Fibroblast of lung (primary cell): ENCODE measurements at places on chromosomes 13 and 19. TPM values are rescaled to one million over a fixed set of nuclear protein-coding genes. Genes with fewer than 3 reads are reported as not detected.

DNA sequence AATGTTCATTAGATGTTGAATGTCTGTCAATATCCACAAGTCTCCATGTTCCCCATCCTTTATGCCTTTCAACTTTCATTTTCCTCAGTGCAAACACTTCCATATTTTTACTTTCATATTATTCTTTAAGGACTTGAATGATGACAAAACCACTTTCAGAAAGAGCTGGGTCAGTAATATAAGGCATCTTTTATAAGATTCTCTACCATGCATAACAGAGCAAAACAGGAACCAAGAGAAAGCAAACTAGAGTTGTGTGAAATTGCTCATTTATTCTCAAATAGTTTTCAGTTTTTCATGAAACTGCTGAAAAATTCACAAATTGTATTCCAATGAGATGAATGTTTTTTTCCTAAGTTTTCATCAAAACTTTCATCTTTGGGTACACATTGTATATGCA is 1247.6 kb downstream of the PCDH17 start:
- DNase-seq, result no peak

DNA sequence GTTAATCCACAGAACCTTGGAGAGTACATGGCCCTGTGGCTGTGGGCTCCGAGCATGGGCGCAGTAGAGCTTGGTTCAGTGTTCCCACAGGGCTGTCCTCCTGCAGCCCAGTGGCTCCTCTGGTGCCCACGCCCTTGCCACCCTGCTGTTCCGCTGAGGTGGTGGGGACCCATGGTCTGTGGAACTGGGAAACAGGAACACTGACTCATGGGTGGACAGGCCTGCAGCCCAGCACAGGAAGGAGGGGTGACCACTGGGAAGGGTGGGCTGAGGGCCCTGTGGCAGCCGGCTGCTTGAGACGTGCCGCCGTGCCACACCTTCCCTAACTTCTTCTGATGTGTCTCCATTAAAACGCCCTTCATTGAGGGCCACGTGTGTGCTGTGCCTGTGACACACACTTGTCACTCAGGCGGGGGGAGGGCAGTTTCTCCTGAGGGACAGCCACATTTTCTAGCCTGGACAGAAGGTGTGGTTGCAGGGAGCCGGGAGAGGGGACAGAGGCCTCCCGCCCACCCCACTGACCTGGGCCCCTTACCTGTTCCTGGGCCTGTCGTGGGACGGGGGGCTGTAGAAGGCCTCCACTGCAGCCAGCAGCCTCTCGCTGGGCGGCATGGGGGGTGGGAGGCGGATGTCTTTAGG is 21.1 kb downstream of the CHERP start:
- no peak for DNase-seq

DNA sequence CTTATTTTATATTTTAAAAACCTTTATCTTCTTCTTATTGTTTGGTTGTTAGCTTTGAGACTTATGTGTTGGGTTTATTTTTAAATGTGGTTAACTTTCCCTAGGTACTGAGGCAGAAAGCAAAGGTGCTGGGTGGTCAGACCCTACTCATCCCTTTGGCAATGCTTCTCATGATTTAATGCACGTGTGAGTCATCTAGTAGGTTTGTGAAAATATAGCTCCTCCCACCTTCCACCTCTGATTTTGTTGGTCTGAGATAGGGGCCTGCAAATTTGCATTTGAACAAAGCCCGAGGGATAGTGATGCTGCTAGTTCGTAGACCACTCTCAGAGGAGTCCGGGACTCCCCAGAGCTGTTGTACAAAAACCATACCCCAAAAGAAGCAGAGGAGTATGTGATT is 771.3 kb upstream of the ARGLU1 start:
- DNase-seq, result peak; percentile 47

DNA sequence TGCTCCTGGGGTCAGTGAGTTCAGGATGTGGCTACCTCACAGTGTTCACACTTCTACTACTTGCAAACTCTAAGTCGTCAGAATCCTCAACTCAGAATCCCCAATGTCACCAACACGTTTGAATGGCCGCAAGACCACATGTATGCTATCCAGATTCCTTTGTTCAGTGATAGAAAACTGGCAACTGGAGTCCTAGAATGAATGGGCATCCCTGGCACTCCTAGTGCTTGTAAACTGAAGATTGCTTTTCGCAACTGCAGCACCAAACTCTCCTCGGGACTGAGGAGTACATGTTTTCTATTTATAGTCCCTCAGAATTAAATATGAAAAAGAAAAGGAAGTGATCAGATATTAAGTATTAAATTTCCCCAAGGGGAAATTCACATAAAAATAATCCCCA is 4.9 kb downstream of the SMAD9 start:
- DNase-seq, result no peak

DNA sequence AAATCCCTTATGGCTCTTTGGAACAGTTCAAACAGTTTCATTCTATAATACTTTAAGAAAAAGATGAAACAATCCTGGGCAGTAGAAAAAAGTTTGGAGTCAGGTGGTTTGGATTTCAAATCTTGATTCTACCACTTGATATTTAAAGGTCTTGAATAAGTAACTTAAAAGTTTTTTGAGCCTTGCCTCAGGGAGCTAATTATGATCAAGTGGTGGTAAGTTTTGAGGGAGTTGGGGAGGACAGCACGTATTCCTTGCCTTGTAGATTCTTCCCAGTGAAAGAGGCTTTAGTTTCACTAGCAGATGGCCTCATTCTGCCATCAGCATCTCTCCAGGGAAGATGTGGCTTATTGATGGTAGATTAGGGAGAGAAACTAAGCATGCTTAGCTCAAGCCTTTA is 168.4 kb upstream of the CSNK1A1L start:
- DNase-seq, result no peak

SLC17A7 gene
- 0.33 TPM in 1 of 2 replicates, not detected in the other for total RNA-seq

DNA sequence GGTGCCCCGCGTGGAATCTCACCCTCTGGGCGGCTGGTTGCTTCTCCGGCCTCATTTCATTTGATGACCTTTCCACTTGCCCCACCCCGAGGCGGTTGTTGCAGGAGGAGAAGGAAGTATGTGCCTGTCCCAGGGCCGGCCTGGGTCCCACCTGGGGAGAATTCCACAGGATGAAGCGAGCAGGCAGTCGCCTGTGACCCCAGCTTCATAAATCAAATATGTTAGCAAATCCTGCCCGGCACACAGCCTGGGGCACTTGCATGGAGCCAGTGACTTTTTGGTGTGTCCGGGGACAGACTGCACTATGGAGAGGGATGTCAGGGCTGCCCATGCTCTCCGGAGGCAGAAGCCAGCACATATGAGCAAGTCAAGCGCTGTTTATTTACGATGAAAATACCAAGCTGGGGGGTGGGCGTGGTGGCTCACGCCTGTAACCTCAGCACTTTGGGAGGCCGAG is 19.7 kb upstream of the ZBTB7A start:
- DNase-seq, result no peak

DNA sequence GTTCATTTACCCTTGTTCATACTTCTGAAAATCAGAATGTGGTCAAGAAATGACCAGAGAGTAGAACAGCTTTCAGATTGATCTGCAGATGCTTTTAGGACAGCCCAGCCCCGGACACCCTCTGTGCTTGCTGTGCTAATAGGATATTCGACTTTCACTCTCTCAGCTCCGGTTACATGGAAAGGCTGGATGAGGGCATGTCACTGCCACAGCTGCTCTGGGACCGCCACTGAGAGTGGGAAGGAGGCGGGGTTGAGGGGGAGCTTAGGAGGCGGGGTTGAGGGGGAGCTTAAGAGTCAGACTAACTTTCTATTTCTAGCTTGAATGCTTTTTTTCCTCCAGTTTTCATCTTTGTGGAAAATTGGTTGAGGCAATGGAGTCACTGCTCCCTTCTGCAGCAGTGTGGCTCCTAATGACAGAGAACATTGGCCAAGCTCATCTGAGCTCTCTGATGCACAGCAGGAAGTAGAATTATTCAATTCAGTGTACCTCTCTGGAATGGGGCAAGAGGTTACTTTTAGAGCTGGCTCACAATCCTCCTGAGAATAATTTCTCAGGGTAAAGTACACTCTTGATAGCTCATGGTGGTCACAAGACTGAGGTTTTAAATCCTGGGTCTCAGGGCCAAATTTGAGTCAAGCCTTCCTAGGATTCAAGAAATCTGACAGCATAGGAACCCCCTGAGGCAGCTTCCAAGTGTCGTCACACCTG is 74.6 kb upstream of the NPAS1 start:
- peak; percentile 66 for DNase-seq

SDHAF1 gene
- total RNA-seq, result 7.8 and 11.8 TPM in 2 replicates

DNA sequence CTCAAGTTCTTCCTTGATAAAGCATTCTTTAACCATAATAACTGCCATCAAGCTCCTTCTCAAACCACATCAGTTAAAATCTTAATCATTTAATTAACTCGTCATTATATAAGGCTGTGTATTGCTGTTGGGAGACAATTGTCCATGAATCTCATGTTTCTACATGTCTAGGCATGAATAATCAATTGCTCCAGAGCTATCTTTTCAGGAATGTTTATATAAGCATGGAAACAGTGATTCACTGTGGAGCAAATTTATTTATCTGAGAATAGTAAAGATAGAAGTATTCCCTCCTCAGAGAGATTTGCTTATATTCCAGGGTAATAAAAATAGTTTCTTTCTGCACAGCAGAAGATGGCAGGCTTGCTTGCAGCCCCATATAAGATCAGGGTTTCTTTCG is 71.1 kb downstream of the CBY2 start:
- DNase-seq, result peak; percentile 70

ATXN8OS gene
- not detected in 2 replicates for total RNA-seq

GRCh38 chr19:29336425-29336824 is 123.5 kb upstream of the UQCRFS1 start:
- DNase-seq, result no peak

DNA sequence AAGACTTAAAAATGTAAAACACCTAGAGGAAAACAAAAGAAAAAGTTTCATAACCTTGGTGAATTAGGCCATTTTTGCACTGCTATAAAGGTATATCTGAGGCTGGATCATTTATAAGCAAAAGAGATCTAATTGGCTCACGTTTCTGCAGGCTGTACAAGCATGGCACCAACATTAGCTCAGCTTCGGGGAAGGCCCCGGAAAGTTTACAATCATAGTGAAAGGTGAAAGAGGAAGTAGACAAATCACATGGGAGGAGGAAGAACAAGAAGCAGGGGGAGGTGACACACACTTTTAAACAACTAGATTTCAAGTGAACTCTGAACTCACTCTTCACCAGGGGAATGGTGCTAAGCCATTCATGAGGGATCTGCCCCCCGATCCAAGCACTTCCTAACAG is 1358.5 kb upstream of the PCDH9 start:
- DNase-seq, result no peak

DNA sequence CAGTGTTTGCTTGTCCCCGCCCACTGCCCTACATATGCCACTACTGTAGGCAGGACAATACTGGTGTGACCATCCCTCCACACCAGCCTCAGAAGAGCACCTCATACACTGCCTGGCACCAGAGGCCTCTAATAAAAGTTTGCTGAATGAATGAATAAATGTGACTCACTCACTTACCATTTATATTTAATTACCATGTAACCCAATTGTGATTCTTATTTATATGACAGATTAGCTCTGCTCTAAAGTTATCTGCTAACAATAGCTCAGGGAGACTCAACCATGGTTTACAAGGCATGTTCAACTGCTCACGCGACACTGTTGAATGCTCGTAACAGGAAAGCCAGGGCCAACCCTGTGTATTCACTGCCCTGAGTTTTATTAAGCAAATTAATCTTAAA is 66.0 kb upstream of the DOCK9 start:
- no peak for DNase-seq

DNA sequence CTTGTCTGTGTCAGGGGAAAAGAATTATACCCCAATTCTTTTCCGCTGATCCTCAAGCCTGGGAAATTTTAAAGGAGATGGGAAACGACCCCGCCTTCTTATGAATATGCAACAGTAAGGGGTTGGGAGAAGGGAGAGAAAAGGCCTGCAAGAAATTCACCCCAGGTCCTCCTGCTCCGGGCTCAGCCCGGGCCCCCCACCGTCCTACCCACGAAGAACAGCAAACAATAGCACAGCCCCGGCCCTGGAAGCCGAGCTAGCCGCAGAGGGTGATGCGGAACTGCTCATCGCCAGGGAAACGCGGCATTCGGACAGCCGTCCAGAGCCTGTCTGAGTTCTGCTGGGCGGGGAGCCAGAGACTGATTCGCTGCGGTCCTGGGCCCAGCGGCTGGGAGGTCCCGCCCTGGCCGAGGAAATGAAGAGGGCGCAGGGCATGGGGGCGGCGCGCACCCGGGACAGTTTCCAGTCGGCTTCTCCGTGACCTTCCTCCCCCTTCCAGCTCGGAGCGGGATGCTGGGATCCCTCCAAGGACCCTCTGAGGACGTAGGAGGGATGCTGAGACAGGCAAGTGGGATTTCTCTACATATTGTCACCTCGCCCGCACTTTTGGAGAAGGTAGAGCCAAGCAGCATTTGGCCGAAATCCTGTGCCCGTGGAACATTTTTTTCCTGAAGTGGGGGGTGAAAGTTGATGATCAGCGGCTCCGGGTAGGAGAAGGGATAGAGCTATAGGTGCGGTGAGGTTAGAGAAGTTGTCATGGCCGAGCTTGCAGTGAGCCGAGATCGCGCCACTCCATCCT is 82.3 kb upstream of the C1QTNF9B start:
- peak; percentile 85 for DNase-seq

COL4A2 gene
- 93.1 and 123 TPM in 2 replicates for total RNA-seq

- no peak for DNase-seq
Measured at GRCh38 chr13:94217370-94217769, 262.1 kb downstream of the DCT start.

GRCh38 chr19:47428177-47428894 is 9.0 kb upstream of the MEIS3 start:
- peak; percentile 99 for DNase-seq

GRCh38 chr19:49861107-49861506 is 6.3 kb downstream of the PNKP start:
- peak; percentile 57 for DNase-seq

DNA sequence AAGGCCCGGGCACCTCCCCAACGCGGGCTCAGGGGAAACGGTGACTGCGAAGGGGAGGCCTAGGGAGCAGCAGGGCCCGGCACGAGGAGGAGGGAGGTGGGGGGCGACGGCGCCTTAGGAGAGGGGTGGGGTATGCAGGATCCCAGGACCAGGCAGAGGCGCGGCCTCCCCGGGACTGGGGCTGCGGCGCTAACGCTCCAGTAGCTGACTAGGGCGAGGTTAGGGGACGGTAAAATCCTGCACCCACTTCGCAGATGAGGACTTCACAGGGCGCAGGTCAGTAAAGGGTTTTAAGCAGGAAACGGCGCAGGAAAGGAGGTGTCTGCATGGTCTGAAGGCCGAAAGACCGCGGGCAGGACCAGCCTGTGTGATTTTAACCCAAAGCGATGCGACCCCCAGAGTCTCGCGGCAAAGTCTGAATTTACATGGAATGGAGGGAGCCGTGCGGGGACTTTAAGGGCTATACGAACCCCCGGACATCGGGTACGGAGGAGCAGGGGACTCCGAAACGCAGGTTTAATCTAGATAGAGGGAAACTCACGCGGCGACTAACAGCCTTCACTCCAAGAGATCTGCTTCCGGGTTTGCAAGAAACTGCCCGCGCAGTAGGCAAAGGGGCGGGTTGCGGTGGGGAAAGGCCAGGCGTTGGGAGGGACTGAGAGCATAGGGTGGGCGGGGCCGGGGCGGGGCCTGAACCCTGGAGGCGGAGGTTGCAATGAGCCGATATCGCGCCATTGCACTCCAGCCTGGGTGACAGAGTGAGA is at the start of gene ZNF665:
TSS of gene ZNF665 (minus strand) at position 588 of the 764 bp plus-strand sequence. CDS start 10,460 bp downstream, outside the sequence.
- peak; percentile 88 for DNase-seq

GRCh38 chr13:51243227-51243626 is 21.0 kb downstream of the FAM124A start:
- DNase-seq, result no peak
